CMK (cell line): ENCODE measurements at places on chromosomes 13 and 19.

DNA sequence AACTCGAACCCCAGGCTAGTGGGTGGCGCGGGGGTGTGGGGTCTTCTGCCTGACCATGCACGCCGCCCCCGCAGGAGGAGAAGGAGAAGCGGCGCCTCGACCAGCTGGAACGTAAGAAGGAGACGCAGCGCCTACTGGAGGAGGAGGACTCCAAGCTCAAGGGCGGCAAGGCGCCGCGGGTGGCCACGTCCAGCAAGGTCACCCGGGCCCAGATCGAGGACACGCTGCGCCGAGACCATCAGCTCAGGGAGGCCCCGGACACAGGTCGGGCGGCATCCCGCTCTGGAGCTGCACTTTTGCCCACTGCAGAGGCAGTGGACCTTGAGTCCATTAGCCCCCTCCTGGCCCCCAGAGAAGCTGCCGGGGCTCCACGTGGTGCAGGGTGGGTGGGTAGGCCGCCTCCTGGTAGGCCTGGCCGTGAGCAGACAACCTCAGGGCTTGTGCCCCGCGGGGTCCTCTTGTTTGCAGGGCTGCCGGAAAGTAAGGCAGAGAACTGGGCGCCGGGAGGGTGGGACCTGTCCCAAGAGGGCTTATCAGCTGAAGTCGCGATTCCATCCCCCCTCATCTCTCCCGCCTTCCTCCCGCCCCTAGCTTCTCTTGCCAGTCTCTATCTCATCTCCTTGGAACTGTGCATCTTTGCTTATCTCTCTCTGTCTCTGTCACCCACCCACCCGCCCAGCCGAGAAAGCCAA lies 9.9 kb downstream of the CCDC124 start:
- no peak for DNase-seq

GRCh38 chr13:98450539-98451111 lies 126.3 kb downstream of the STK24 start:
- DNase-seq = no peak

- DNase-seq = no peak
Observed at GRCh38 chr13:41159174-41159573, 26.6 kb upstream of the KBTBD6 start.

GRCh38 chr19:12648088-12648487 lies 18.5 kb downstream of the MAN2B1 start:
- DNase-seq = no peak

DNA sequence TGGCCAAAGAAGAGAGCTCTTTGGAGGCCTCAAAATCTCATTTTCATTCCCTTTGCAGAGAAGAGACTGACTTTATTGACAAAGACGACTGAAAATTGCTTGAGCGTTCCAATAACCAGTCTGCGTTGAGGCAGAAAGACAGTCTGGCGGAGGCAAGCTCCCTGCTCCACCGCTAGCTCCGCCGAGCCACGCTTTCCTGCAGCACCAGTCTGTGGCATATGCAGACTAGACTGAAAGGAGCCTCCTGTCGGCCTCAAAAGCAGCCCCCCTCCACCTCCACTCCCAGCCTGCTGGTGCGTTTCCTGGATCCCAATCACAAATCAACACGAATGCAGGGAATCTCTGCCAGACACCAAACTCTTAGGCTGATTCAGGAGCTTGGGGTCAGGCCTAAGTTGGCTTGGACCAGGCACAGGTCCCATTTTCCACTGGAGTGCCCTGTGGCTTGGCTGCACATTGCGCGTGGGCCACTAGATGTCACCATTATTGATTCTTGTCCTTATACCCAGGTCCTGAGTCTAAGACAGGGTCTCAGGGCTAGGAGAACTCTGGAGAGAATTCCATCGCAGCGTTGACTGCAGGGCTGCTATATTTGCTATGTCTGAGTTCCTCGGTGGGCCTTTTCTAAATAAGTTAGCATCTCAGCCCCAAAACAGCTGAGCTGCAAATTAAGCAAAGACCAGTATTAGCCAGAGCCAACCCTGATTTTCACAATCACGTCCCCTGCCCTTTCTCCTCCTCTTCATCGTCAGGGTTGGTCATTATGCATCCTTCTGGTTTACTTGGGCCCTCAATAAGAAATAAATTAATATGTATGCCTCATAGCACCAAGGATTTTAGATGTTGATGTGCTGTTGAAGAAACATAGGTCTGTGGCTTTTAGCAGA lies 5.2 kb upstream of the ZNF507 start:
- DNase-seq = no peak

GRCh38 chr13:44051918-44052675 lies 172.4 kb downstream of the LACC1 start:
- no peak for DNase-seq

DNA sequence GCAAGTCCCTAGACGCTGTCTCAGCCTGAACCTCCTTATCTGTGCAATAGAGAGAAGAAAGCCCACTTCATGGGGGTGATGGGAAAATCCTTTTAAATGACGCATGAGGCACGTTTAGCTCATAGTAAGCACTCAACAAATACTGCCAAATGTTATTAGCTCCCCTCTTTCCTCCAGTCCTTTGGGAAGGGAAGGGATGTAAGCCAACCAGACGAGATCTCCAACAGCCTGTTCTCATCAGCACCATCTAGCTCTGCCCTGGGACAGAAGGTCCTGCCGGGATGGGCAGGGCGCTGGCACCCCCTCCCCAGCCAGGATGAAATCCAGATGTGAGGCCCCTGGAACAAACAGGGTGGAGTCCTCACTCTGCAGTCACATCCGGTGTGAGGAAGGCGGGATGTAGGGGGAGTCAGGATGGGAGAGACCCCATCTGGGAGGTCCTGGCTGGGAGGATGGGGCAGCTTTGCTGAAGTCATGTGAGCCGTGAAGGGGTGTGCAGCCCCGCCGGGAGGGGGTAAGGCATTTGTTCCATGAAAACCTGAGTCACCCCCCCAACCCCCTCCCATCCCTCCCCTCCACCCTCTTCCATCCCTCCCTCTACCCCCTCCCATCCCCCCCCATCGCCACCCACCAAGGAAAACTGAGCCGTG lies 4.6 kb downstream of the S1PR2 start:
- no peak for DNase-seq

DNA sequence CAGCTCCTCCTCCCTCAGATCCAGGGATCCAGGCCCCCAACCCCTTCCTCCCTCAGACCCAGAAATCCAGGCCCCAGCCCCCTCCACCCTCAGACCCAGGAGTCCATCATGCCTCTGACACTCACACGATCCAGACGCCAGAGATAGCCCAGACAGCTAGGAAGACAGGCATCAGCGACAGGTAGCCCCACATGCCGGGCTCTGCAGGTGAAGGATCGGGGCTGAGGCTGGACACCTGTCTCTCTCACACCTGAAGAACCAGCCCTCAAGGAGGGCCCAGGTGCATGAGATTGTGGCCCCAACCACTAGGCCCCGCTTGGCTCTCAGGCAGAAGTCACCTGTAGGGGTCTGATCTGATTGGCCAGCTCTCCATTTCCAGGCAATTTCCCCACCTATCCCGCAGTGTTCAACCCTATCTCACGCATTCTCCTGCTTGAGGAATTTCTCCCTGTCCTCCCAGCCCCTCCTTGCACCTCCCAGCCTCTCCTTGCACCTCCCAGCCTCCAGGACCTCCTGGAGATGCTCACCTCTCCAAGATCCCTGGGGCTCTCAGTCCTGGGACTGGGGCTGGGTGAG lies 4.2 kb downstream of the TMEM150B start:
- no peak for DNase-seq

DNA sequence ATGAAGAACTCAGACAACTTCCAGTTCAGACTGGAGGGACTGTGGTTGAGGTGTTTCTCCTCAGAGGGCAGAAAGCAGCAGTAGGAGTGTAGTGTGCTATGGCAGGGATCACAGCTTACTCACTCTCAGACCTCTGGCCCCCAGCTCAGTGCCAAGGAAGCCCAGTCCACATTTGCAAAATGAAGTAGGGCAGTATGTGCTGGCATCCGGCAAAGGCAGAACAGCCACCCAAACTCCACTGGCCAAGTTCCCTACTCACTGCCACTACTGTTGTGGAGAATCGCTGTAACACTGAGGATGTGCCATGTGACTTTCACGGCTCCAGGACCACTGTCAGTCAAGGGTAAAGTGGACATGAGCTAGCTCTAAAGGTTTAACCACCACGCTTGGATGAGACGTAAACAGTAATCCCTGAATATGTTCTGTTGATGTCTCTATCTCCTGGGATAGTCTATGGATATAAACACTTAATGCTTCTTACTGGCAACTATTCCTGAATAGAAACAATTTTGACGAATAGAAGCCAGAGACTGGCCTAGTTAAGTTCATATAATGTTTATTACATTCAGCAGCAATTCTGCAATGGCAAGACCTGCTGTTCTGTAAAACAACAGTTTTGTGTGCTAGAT lies 67.0 kb upstream of the SLC15A1 start:
- DNase-seq = no peak

GRCh38 chr19:42254089-42254849 lies 659 bp downstream of the ERF start:
- peak; percentile 62 for DNase-seq

DNA sequence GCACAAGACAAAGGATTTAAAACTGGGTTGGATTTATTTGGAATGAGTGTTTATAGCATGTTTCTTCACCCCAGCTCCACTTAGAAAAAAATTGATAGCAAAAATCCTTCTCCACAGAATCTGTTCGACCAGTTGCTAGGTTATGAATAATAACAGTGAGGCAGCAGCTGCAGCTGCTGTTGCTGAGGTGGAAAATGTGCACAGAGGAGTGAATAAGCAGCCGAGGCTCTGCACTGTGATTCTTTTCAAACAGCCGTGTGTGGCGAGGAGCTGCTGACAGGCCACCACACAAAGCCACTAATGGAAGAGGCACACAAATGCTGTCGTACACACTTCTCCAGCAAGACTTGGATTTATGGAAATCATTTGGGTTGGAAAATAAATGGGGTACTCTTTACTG lies 6.4 kb upstream of the RASL11A start:
- DNase-seq = no peak

DNA sequence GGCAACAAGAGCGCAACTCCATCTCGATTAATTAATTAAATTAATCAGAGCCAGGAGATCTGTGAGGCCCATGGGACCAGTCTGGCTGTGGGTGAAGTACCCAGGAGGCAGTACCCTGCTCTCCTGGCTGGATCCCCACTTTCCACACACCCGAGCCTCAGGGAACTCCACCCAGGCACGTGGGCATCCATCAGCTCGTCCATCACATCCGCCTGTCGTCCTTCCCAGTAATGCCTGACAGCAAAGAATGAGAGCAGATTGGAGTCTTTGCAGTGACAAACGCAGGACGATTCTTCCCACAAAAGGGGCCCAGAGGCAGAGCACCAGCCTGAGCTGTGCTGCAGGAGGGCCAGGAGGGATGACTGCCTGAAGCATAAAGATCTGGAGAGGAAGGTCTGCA lies 35.8 kb downstream of the VSTM2B start:
- DNase-seq = no peak

- peak; percentile 85 for DNase-seq
Observed at GRCh38 chr19:18282021-18282787, 782 bp upstream of the JUND start.

DNA sequence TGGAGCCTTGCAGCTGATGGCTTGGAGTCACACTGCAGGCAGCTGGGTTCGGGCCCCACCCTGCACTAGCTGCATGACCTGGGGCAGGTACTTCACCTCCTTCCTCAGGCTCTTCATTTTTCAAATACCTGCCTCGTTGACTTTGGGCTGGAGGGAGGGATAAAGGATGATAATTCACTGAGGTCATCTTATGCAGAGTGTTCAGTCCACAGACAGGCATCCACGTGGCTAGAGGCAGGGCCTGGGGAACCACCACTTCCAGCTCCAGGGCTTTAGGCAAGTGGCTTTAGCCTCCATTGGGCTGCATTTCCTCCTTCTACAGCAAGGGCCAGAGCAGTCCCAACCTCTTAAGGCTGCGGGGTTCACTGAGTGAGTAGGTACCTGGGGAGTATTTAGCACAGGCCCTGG lies 84.8 kb downstream of the SIPA1L3 start:
- no peak for DNase-seq

DNA sequence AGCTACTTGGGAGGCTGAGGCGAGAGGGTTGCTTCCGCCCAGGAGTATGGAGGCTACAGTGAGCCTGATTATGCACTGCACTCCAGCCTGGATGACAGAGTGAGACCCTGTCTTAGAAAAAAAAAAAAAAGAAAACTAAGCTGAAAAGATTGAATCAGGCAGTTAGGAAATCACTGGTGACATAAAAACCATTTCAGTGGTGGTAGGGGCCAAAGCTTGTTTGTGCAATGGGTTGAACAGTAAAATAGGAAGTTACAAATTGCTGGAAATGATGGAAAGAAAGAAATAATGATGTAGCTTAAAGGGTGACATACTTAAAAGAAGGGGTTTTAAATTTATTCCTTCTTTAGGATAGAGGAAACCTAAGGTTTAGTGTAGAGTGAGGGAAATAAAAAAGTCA lies 4.8 kb upstream of the OXGR1 start:
- no peak for DNase-seq

GRCh38 chr13:40377783-40378182 lies 288.7 kb downstream of the FOXO1 start:
- DNase-seq = no peak

- DNase-seq = peak; percentile 85
Observed at GRCh38 chr13:57865600-57866294, 234.2 kb downstream of the PCDH17 start.

DNA sequence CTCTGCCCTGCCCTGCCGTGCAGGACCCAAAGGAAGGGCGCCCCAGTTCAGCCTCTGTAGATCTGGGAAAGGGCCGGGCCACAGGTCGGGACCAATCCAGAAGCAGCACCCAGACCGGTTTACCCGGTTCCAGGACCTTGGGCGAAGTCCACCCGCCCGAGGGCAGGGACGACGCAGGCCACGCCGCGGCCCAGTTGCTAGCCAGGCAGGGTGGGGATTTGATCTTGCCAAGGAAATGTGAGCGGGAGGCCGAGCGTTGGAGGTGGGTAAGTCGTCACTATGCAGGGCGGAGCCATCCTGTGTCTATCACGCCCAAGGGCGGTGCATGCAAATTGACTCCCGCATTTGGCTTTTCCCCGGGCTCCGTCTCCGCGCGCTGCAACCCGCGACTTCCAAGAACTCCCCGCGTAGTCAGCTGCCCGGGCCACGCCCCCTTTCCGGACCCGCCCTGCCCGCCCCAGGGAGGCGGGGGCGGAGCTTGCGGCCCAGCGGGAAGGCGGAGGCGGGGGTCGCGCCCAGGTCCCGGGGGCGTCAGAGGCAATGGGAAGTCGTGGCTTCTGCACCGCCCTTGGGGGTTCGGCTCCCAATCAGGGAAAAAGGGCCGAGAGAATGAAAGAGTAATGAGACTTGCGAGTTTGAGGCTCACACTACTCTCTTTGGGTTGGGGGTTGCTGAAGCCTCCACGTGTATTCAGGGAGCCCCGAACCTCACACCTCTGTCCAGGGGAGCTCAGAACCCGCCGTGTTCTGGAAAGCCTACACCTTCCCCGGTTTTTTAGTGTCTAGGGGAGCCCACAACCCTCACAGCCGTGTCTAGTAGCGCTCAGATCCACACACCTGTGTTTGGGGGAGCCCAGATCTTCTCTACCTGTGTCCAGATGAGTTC lies 12.8 kb downstream of the IER2 start:
- peak; percentile 98 for DNase-seq
